WERI-Rb-1 (cell line): ENCODE measurements at places on chromosomes 3 and 15.

DNA sequence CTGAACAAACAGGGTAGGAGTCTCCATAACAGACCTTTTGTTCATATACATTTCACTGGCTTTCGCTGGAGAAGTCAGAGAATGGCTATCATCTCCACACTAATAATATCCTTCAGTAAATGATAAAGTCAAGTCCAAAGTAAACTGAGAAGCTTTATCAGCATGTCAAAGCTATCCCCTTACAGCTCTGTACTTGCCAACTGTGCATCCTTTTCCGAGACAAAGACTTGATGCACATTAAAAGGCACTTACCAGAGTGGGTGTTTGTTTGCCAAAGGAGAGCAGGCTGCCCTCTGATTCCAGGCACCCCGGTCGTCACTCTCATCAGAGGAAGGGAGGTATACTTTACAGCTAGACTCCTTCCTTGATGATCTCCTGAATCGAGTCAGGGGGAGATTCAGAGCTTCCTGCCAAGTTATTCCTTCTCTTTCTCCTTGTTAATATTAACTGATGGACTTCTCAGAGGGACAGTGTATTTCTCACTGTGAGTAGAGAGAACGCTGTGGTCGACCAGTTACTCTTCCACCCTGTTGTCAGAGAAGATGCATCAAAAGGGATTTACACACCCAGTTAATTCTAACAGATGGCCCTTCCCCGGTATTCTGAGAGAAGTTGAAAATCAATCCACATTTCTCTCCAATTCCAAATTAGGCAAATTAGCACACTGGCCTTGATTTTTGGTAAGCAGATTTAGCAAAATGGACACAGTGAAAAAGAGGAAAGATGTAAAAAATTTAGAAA is 504.7 kb upstream of the NR2F2 start:
- no peak for DNase-seq

GRCh38 chr15:57861034-57861638 is 154.6 kb downstream of the POLR2M start:
- DNase-seq = peak; percentile 26

DNA sequence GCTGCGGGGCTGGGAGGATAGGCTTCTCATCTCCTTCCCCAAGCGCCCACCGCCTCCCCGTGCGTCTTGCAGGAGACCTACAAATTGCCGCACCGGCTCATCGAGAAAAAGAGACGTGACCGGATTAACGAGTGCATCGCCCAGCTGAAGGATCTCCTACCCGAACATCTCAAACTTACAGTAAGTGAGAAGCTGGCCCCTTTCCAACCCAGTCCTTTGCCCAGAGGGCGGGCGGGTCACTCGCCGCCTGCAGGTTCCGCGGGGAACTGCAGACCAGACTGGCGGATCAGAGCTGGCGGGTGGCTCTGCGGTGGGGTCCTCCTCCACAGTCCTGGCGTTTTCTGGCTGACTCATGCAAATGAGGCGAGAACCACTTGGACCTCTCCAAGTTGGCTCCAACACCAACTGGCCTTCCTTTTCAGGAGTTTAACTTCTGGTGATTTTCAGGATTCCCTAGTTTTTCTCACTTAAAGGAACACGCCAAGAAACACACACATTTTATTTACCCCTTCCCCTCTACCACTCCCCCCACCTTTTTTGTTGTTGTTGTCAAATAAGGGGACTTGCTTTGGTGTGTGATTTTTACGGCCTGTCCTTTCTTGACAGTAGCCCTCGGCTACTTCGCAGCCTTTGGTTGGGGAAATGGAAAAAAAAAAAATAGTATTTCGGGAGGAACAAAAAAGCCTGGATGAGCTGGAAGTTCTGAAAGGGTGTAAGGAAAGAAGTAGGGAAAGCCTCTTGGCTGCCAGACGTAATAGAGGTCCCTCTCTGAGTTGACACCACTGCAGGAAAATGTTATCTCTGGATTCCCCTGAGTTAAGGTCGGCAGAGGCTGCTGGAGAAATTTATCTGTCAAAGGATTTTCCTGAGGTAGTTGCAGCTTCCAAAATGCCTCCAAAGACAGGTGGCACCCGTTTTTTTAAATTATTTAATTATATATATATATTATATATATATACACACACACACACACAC is 1.3 kb downstream of the BHLHE40 start:
- DNase-seq = peak; percentile 86

- DNase-seq = no peak
Observed at GRCh38 chr15:92904722-92905571, 4.8 kb downstream of the CHD2 start.

- DNase-seq = no peak
Observed at GRCh38 chr3:60337421-60337820, 913.8 kb downstream of the FHIT start.

DNA sequence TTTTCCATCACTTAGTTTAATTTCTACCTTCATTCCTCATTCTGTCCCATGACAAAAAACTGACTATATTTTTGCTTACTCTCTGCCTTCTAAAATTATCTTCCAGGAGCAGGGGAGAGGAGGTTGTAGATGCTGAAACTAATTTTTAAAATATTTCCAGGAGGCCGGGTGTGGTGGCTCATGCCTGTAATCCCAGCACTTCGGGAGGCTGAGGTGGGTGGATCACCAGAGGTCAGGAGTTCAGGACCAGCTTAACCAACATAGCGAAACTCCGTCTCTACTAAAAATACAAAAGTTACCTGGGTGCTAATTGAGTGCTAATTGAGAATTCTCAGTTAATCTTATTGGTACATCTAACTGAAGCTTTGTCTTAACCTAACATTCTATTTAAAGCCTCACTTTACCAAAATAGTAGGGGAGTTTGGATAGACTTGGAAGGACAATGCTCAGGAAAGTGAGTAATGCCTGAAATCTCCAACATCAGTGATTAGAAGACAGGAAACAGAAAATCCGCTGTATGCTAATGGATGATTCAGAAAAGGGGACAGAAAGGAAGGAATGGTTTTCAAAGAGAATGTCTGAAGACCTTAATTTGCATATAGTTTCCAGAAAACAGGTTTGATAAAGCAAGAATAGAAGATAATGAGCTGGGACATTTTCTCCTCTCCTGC is 336.1 kb downstream of the GBE1 start:
- DNase-seq = no peak

GRCh38 chr3:51954713-51955112 is 468 bp upstream of the GPR62 start:
- DNase-seq = no peak

DNA sequence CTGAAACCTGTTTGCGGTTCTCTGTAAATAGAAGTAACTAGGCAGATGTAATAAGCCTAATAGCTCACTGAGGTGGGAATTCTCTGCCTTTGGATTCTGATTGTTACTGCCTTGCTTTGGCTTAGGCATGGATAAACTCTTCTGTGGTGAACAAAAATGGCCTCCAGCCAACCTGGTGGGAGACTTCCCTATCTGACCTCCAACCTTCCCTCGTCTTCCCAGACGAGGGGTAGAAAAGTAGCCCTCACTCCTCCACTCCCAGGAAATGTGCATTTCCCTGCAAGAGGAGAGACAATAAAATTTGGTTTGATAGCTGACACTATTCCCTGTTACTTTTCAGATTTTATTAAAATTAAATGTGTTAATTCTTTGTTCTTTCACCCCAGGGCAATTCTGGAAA is 606 bp upstream of the CD96 start:
- DNase-seq = no peak

GRCh38 chr3:64008487-64009351 is 14.6 kb downstream of the PSMD6 start:
- DNase-seq = no peak

GRCh38 chr3:31839144-31839917 is 141.7 kb downstream of the OSBPL10 start:
- no peak for DNase-seq

DNA sequence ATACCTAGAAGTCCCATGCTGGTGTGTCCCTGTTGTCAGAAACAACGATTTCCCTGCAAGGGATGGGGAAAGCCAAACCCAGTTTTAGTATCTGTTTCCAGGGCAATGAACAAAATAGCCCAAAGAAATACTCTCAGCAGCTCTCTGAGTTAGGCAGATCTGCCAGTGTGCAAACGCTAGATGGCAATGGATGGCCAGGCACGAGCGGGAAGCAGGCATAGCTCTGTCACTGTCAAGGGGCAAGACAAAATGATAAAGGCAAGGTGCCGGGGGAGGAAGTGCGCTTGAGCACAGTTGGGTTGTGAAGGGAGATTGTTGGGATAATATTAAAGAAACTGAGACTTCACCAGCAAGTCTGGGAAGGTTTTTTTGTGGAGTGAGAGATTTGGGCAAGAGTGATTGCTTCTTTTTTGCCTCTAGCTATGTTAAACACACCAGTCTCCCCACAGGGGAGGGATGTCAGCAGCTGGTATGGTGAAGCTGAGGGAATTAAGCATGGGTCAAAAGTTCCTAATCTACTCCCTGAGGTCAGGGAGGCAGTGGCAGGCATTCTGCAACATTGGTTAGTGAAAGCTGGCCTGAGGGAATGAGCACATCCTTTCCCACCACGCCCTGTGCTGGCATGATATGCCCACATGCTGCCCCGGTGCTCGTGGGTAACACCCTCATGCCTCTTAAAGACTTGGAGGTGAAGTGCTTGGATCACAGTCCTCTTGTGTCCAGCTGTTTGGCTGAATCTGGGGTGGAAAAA is 117.5 kb downstream of the PDCD6IP start:
- peak; percentile 71 for DNase-seq

- DNase-seq = no peak
Observed at GRCh38 chr3:169268286-169268776, 395.2 kb downstream of the MECOM start.

DNA sequence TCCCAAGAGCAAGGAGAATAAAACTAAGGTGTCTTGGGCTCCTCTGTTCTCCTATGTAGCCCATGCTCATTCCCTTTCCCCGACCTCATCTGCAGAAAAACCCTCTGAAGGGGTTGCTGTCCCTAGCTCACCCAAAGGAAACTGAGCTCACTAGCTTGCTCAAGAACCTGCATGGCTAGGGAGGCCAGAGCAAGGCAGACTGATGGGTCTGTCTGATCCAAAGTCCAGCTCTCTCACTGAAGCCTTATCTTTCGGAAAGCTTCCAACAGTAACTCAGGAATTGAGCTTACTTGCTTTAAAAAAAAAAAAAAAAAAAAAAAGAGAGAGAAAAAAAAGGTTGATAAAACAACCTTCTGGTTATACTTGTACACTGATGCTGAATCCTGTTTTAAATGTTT is 141.4 kb upstream of the TOPAZ1 start:
- no peak for DNase-seq
